ENCODE measurements at places on chromosomes 2 and 18. TPM values are rescaled to one million over a fixed set of nuclear protein-coding genes. Genes with fewer than 3 reads are reported as not detected.

Gene SERPINB10
- not detected for total RNA-seq

DNA sequence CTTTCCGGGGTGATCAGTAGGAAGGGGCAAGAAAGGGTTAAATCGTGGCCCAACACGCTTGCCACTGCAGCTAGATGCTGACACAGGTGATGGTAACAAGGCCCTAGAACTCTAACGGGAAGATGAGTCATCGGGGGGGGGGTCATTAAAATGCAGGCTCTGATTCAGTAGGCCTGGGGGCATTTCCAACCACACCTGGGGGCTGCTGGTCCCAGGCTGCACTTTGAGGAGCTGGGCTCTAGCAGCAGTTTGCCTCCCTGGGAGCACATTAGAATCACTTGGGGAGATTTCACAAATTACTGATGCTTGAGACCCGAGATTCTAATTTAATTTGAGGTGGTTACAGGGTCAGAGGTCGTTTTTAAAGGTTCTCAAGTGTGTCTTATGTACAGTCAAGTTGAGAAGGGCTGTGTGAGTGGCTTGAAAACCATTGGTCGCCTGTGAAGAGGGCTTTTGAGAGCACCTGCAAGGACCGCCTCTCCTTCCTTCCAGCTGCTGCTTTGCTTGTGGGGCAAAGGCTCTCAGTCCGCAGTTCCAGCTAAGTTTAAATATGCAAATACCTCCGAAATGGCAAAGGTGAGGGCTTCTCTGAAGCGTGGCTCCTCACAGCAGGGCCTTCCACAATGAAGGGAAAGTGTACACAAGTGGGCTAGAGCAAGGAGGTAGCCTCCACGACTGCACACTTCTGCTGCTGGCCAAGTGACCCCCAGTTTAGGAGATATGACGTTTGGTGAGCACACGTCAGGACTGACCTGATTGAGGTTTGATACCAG is 128.0 kb upstream of the MSH6 start:
- H3K27ac ChIP-seq, result no peak overlapping the region
- no peak overlapping the region for H3K4me3 ChIP-seq
- H3K36me3 ChIP-seq, result no peaks in the 10 kb centered on the region
- H3K4me1 ChIP-seq, result peaks cover 7% of the 10 kb centered on the region
- no peaks in the 10 kb centered on the region for H3K27me3 ChIP-seq

DNA sequence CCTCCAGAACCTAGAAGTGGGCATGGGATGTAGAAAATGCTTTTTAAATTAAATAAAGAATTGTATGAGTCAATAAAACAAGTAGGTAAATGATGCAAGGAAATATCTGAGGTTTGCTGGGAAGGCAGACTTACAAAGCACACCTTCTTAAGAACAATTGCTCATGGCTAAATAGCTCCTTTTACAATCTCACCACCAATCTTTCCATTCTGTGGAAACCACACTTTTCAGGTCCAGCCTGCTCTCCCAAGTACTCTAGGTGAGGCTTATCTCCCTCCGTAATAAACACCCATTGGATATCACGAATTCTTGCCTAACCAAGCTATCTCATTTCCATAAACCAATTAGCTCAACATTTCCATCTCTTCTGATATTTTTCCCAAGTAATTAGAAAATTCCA is 91.5 kb upstream of the SLC8A1 start:
- H3K4me3 ChIP-seq, result no peak overlapping the region
- no peak overlapping the region for H3K27ac ChIP-seq
- no peaks in the 10 kb centered on the region for H3K27me3 ChIP-seq
- no peak for DNase-seq
- no peaks in the 10 kb centered on the region for H3K36me3 ChIP-seq
- no peaks in the 10 kb centered on the region for H3K4me1 ChIP-seq

Gene SIX3
- total RNA-seq, result 0.21 TPM

DNA sequence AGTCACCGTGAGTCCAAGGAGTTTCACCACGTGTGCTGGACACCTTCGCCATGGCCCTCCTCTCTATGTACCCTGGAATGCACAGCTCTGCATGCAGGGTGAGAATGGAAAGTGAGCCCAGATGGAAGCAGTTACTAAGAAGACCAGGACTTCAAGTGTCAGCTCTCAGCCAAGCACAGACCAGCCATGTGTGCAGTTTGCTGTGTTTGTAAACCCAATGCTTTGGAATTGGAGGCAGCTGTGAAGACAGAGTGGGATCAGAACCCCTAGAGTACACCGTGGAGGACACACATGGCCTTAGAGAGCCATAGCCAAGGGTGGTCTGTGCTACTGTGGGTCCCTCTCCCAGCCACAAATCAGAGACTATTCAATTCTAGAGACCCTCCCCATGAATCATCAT is 655.5 kb upstream of the ID2 start:
- H3K4me1 ChIP-seq, result no peaks in the 10 kb centered on the region
- no peak overlapping the region for H3K27ac ChIP-seq
- DNase-seq, result no peak
- no peaks in the 10 kb centered on the region for H3K36me3 ChIP-seq
- H3K27me3 ChIP-seq, result no peaks in the 10 kb centered on the region

Gene COL5A2
- 144 TPM for total RNA-seq

DNA sequence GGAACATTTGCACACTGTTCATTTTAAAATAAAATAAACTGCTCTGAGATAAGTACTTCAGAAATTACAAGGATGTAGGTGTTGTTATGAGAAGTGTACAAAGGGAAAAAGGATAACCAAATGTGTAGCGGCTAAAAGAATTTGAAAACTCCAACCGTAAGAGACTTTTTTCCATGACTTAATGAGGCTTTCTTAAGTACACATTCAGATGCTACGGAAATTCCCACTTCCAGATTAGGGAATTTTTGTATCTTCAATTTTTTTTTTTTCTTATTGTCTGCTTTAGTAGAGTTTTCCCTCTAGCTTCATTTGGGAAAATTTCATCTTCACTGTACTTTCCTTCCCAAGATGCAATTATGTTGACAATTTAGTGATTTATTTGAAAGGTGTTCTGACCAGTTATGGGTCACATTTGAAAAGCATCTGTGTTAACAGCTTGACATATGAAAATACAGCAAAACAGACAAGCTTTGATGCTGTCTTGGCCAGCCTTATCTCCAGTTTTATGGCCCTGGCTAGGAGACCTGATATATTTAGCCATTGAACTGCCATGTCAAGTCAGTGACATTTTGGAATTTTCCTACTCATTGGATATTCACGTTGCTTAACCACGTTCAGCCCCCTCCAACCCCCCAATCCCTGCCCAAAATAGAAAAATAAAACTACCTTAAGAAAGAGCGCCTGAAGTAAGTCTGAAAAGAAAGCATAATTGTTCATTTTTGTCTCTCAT is 105.6 kb downstream of the FEZ2 start:
- peak overlapping the region; percentile 98 for H3K27ac ChIP-seq
- no peaks in the 10 kb centered on the region for H3K27me3 ChIP-seq
- DNase-seq, result no peak
- H3K4me3 ChIP-seq, result no peak overlapping the region
- H3K36me3 ChIP-seq, result peaks cover 37% of the 10 kb centered on the region

GRCh38 chr18:62089174-62089573 is 97.7 kb downstream of the PIGN start:
- no peak overlapping the region for H3K27ac ChIP-seq
- H3K36me3 ChIP-seq, result no peaks in the 10 kb centered on the region
- no peak for DNase-seq
- H3K4me1 ChIP-seq, result no peaks in the 10 kb centered on the region
